ENCODE measurements at places on chromosomes 12 and 14. TPM values are rescaled to one million over a fixed set of nuclear protein-coding genes. Genes with fewer than 3 reads are reported as not detected.

The STAC3 gene
- total RNA-seq = 7.0 TPM

The POLE gene
- total RNA-seq = 239 TPM

The MON2 gene
- total RNA-seq = 36.0 TPM

The FOXN4 gene
- not detected for total RNA-seq

The ACOT4 gene
- total RNA-seq = 0.28 TPM

The TEX52 gene
- total RNA-seq = not detected

The ANKS1B gene
- 1.1 TPM for total RNA-seq

- no peak for DNase-seq
Measured at GRCh38 chr12:106114447-106115068, 24.2 kb downstream of the NUAK1 start.

DNA sequence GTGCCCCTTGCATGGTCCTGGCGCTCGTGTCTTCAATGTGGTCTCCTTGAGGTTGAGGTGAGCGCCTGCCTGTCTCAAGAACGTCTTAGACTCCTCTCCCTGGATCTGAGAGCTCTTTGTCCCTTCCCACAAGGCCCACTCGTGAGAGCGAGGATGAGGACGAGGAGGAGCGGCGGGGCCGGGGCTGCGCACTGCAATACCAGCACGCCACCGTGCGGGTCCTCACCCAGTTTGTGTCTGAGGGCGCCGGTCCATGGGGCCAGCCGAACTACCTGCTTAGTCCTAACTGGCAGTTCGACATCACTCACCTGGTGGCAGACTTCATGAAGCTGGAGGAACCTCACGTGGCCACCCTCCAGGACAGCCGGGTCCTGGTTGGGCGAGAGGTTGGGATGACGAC, 128.1 kb downstream of the SLC15A4 start:
- DNase-seq = no peak

DNA sequence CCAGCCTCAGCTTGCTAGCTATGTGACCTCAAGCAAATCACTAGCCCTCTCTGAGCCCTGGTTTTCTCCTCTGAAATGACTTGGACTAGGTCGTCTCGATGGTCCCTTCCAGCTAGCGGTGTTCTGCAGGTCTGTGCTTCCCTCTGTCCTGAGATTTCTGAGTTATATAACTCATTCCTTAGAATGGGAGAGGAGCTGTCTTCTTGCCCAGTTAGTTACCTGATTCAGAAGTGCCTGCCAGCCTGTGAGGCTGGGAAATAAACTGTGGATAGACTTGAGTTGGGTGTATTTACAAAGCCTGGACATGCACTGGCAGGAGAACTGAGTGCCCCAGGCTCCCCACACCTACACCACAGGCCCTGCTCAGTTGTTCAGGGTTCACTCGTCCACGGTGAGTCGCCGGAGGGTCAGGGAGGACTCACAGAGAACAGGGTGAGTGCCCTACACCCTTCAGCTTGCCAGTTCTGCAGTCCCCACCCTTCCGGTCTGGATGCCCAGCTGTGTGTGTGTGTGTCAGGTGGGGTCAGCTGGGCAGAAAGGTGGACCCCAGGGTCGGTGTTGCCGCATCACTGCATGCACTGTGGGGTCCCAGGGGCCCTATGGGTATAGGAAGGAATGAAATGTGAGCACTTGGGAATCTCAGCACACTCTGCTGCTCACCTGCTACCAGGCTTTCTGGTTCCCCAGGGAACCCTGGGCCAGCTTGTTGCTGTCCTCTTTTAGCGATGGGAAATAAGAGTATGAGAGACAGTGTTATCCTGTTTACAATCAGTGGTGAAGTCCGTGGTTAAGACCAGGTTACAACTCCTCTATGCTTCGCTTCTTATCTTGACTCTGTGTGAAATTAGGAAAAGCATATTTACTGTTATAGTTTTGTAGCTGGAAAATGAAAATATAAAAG, 348.2 kb downstream of the DPF3 start:
- DNase-seq = no peak

DNA sequence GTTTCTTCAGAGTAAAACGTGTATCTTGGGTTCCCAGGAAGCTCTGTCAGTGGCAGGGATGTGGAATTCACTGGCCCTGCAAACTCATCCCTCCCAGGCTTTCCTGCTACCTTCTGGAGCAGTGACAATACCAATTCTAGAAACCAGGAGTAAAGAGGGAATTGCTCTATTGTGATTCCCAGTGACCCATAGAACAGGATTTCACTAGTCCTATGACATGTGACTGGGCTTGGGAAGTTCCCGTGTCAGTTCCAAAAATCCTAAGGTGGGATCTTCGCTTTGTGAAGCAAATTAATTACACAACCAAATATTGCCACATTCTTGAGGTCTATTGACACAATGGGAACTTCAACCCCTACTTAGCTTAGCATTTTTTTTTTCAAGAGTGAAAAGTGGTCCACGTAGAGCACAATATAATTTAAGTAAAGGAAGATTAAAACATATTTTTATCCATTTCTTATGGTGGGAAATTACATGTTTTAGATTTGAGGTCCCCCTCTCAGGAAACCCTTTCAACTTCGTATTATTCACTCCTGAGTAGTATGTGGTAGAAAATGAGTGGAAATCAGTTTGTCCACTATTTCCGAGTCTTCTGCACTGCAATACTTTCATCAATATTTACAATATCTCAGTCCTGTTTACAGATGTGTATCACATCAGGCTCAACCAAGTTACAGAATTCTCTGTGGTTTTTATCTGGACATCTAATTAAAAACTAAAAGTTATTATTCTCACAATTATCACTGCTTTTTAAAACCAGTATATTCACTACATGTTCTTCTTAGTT, 88.9 kb upstream of the SOX5 start:
- no peak for DNase-seq

DNA sequence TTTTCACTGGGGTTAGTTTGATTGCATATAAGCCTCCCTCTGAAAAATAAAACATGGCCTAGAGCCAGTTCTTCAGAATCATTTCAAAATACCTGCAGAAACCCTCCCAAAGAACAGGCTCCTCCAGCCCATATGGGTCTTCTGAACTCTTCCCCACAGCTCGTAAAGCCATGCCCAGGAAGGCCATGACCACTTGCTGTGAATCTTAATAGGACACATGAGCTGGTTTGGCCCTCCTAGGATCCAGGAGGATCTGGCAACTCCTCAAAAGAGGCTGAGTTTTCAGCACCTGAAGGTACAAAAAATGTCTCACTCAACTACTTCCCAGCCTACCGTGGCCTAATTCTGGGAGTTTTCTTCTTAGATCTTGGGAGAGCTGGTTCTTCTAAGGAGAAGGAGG, 2.4 kb downstream of the MYBPC1 start:
- no peak for DNase-seq

DNA sequence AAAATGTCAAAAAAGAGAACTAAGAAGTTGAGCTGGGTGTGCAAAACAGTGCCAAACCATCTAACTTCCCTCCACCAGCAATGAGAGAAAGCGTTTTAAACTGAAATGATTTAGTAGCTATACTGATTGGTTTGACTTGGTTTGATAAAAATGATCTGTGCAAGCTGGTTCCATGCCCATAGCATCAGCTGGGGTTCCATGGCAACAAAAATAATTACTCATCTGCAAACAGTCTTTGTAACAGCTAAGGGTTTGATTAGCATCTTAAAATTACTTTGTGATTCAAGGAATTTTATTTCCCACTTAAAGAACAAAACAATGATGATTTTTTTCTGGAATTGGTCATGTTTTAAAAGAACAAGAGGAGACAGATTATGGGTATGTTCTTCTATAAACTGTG, 15.0 kb upstream of the BICD1 start:
- no peak for DNase-seq

GRCh38 chr14:33120341-33120740, 181.7 kb downstream of the NPAS3 start:
- peak; percentile 76 for DNase-seq

DNA sequence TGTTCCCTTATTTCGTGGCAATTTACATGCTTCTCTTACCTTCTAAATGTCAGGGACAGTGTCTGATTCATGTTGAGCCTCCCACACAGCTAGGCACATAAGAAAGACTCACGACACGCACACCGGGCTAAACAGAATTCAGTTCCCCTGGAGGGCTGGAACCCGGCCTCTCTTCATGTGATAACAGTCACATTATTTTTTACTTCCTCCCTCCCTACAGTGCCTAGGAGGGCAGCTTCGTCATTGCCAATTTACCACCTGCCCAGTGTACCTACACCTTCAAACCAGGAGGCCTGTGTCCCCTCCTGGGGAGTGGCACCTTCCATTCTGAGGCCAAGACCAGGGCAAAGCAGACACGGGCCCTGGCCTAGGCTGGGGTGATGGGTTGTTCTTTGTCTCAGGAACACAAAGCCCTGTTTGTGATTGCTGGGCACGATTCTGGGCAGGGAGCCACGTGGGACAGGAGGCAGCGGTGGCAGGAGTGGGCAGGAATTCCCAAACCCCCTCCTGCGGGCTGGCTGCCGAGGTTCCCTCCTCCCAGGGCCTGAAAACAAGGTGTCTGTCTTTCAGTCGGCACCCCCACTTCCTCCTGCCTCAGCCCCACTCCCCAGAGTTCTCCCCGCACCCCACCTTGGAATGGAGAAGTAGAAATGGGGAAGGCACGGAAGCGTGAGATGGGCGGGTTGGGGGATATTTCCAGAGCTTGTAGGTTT, 6.8 kb upstream of the RASAL1 start:
- no peak for DNase-seq

DNA sequence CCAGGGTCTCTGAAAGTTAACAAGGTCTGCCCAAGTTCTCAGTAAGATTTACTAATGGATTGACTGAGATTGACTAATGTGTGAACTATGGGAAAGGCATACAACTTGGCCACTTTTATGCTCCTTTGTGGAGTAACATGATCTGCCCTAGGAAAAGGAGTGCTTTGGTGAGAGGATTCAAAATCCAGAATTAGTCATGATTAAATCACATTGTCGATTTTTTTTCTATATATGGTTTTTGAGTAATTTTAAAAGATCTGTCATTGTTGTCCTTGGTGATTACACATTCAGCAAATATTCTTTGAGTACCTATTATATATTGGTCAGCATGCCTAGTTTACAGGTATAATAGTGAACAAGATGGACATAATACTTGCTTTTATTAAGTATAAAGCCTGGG, 147.7 kb upstream of the SYT10 start:
- no peak for DNase-seq

DNA sequence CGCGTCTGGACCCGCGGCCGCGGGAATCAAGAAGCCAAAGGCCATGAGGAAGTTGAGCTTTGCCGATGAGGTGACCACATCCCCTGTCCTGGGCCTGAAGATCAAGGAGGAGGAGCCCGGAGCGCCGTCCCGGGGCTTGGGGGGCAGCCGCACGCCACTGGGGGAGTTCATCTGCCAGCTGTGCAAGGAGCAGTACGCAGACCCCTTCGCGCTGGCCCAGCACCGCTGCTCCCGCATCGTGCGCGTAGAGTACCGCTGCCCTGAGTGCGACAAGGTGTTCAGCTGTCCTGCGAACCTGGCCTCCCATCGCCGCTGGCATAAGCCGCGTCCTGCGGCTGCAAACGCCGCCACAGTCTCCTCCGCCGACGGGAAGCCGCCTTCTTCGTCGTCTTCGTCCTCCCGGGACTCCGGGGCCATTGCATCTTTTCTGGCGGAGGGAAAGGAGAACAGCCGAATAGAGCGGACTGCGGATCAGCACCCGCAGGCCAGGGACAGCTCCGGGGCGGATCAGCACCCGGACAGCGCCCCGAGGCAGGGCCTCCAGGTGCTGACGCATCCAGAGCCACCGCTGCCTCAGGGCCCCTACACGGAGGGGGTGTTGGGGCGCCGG, 1.0 kb downstream of the INSM2 start:
- DNase-seq = peak; percentile 75

GRCh38 chr14:97571866-97572555, 774.8 kb downstream of the VRK1 start:
- DNase-seq = no peak

GRCh38 chr14:22249770-22250169, 339.3 kb downstream of the DAD1 start:
- no peak for DNase-seq

DNA sequence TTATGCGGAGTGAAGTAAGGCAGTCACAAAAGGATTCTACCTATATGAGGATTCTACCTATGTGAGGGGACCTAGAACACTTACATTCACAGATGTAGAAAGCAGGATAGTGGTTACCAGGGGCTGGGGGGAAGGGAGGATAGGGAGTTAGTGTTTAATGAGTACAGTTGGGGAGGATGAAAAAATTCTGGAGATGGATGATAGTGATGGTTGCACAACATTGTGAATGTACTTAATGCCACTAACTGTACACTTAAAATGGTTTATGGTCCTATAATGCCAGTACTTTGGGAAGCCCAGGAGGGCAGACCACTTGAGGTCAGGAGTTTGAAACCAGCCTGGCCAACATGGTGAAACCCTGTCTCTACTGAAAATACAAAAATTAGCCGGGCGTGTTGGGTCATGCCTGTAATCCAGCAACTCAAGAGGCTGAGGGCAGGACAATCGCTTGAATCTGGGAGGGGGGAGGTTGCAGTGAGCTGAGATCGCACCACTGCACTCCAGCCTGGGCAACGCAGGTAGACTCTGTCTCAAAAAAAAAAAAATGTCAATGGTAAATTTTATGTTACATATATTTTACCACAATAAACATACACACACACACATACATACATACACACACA, 25.4 kb downstream of the SVOP start:
- DNase-seq = no peak

DNA sequence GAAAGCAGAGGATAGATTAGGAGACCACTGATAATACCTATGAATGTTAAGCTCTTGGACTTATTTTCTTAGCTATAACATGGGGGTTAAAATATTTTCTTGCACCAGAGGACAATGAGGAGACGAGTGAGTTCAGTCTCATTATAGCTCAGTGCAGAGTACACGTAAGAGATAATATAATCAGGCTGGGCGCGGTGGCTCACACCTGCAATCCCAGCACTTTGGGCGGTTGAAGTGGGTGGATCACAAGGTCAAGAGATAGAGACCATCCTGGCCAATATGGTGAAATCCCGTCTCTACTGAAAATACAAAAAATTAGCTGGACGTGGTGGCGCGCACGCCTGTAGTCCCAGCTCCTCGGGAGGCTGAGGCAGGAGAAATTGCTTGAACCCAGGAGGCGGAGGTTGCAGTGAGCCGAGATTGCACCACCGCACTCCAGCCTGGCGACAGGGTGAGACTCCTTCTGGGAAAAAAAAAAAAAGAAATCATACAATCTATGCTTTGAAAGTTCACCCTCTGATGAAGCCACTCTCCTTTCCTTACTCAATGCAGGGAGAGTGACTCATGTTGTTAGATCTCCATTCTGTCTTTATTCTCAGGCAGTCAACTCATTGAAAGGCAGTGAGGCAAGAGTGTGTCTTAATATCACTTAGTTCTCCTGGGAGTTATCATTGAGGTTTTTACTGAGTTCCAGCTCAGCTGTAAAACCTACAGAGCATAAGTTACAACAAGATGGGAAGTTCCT, 134.2 kb downstream of the SYNE2 start:
- peak; percentile 79 for DNase-seq

DNA sequence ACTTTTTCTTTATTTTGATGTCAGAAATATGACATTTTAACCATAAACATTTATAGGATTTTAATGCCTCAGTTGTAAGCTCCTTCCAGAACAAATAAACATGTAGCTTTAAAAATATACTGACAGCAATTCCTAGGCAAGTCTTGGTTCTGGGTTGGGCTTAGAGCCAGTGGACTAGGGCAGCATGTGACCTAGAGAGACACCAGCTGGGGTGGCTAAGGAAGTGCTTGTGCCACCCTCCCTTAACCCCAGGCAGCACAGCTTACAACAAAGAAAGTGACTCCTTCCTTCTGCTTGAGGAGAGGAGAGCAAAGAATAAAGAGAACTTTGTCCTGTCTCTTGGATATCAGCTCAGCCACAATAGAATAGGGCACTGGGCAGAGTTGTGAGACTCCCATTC, 61.6 kb upstream of the KTN1 start:
- no peak for DNase-seq
